ENCODE measurements at places on chromosomes 12 and 14.

DNA sequence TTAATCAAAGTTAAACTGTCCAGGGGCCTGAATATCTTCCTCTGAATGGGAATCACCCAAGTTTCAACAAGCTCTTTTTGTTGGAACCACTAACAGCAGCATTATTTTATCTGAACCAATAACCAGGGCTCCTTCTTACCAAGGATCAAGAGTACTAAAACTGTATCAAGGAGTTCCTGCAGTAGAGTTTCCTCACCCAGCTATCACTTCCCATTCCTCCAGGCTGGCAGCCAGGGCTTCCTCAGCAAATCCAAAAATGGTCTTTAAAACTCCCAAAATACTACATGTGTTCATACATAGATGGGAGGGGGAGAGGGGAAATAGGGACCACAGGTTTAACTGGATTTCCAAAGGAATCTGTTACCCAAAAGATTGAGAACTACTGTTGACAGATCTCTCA lies 10.5 kb downstream of the FMNL3 start:
- DNase-seq, result no peak

- no peak for DNase-seq
These were observed 71.0 kb downstream of the PHETA1 start for GRCh38 chr12:111297703-111298426.

DNA sequence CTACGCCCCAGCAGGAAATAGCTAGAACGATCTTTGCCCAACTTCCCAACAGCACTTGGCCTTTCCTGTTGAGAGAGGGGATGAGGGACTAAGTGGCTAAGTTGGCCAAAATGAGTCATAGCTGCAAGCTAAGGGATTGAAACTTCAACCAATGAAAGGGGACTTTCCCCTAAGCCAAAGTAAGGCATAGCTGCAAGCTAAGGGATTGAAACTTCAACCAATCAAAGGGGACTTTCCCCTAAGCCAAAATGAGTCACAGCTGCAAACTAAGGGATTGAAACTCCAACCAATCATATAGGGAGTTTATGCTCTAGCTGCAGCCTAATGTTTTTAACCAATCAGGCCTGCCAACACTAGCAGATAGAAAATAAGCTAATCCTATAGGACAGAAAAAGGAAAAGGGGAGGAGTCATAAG lies 100.5 kb upstream of the SSTR1 start:
- DNase-seq, result no peak

DNA sequence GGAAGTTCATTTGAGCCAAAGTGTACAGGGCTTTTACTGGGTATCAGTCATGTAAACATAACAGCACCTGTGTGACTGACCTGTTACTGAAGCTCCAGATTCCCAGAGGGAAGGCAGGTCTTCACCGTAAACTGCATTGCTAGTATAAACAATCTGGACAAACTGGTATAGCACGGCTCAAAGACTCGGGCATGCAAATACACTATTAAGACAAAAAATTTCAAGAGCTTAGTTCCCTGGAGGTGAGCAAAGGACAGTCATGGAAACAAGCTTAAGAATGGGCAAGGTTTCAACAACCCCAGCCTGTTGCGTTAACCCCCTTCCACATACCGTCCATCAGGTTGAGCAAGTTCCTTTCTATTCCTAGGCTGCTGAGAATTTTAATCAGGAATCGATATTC lies 9.4 kb downstream of the PARP11 start:
- no peak for DNase-seq

DNA sequence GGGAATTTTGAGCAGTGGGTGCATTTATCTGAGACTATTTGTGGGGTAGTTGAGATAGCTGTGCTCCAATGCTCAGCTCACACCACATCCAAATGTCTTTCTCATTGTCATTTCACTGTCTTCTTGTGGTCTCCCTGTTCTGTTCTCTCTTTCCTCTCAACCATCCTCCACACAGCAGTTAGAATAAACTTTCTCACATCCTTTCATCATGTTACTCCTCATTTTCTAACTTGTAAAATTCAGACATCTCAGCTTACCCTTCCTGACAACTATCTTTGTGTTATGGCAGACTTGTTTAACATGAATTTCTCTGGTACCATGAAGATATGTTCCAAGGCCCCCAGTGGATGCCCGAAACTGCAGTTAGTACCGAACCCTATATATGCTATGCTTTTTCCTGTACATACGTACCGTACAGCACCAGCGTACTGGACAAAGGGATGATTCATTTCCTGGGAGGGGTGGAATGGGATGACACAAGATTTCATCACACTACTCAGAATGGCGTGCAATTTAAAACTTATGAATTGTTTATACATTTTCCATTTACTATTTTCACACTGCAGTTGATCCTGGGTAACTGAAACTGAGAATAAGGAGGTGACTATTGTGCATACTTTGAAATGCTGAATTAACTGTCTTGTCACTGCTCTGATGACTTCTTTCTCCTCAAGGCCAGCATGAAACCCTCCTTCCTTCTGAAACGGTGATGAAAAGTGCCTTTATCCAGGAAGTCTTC lies 177.1 kb upstream of the SLC38A2 start:
- no peak for DNase-seq

- DNase-seq, result no peak
These were observed 303.4 kb upstream of the PRICKLE1 start for GRCh38 chr12:42892702-42893551.

DNA sequence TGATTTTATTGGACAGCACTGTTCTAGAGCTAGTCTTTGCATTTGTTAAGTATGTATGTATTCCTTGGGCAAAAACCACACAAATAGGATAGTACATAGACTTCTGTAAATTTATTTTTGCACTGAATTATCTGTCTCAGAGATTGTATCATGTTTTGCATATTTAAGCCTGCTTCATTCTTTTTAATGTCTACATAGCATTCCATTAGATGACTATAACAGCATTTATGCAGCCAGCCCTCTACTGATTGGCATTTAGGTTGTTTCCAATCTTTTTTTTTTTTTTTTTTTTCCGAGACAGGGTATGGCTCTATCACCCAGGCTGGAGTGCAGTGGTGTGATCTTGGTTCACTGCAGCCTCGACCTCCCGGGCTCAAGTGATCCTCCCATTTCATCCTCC lies 34.5 kb downstream of the SYNDIG1L start:
- DNase-seq, result no peak

GRCh38 chr14:65100922-65101541 lies 1.3 kb downstream of the MAX start:
- DNase-seq, result no peak

DNA sequence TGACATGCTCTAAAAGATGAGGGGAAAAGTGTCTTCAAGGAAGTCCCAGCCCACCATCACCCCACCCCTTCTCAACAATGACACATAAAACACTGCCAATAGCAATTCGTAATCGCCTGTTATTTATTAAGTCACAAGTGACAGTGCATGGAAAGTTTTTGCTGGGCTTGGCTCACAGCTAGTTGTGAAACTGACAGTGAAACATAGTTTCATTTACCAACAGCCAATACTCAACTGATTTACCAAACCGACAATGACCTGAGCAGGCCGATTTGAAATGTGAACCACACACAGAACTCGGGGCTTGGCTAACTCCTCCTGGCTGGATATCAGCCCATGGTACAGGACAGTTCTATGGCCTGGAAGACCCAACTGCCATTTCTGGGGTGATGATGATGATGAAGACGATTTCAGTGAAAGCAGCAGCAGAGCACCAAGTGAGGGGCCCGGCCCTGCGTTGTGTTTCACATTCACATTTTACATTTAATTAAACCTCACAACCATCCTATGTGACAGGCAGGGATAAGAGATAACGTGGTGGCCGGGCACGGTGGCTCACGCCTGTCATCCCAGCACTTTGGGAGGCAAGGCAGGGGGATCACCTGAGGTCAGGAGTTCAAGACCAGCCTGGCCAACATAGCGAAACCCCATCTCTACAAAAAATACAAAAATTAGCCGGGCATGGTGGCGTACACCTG lies 42.7 kb downstream of the CAMKK2 start:
- DNase-seq, result no peak

DNA sequence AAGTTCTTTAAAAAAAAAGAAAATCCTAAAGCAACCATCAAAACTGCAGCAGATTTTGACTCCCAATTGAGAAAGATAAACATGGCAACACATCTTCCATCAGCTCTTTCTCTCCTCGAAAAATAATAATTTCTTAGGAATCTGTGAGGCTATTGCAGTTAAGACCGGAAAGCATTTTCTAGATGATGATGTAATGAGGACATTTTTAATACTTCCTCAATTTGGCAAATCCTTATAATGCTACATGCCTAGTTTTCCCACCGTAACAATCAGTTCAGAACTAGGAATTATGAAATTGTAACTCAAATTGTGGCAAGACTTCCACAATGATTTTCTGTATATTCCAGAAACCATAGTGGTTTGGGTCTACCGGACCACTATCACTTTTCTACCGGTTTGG lies 180.9 kb upstream of the PDE3A start:
- no peak for DNase-seq

DNA sequence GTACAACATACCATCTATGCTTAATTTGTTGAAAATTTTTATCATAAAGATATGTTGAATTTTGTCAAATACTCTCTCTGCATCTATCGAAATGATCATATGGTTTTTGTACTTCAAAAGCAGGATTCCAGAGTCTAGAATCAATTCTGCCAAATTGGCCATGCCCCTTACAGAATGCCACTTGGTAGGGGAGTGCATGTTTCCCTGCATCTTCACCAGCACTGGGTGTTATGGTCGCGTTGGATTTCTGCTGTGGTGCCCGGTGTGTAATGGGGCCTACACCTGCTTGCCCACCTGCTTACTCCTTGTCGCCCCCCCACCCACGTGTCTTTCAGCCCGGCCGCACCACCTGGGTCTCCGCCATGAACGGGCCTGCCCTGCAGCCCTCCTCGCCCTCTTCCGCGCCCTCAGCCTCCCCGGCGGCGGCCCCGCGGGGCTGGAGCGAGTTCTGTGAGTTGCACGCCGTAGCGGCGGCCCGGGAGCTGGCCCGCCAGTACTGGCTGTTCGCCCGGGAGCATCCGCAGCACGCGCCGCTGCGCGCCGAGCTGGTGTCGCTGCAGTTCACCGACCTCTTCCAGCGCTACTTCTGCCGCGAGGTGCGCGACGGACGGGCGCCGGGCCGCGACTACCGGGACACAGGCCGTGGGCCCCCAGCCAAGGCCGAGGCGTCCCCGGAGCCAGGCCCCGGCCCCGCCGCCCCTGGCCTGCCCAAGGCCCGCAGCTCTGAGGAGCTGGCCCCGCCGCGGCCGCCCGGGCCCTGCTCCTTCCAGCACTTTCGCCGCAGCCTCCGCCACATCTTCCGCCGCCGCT lies 12.3 kb downstream of the SH2B3 start:
- DNase-seq, result no peak

DNA sequence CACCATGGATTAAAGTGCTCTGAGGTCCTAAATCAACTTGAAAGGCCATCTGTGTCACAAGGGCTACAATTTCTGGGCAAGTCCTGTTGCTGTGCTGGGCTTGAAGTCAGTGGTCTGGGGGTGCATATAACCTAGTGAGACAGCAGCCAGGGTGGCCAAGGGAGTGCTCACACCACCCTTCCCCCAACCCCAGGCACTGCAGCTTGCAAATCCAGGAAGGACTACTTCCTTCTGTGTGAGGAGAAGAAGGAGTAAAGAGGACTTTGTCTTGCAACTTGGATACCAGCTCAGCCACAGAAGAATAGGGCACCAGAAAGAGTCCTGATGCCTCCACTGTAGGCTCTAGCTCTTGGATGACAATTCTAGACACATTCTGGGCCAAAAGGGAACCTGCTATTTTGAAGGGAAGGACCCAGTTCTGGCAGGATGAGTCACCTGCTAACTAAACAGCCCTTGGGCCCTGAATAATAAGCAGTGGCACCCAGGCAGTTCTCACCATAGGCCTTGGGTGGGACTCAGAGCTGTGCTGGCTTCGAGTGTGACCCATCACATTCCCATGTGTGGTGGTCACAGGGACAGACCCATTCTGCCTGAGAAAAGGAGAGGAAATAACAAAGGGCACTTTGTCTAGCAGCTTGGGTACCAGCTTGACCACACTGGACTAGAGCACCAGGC lies 32.6 kb upstream of the DHRS7 start:
- DNase-seq, result no peak

DNA sequence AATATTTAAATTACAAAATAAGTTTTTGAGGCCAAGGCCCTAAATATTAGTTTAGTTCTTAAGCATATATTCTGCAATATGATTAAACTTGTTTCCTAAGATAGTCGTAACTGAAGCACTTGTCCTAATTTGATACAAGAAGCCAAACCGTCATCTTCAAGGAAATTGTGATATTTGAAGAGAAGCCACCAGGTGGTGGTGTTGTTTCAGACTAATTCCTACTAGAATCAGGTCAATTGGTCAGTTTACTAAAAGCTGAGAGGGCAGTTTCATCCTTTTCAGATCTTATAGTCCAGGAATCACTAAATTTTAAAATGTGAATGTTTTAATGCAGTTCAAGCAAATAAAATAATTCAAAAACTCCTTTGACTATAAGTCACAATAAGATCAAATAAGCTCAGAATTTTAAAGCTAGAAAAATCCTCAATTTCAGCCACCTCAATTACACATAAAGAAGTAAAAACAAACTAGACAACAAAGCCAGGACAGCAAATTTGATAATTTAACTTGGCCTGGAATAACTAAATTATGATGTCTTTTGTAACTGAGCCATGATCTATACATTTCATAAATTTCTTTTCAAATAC lies 7.1 kb upstream of the ARL1 start:
- no peak for DNase-seq

- no peak for DNase-seq
These were observed 93.9 kb upstream of the ZDHHC17 start for GRCh38 chr12:76669981-76670380.

DNA sequence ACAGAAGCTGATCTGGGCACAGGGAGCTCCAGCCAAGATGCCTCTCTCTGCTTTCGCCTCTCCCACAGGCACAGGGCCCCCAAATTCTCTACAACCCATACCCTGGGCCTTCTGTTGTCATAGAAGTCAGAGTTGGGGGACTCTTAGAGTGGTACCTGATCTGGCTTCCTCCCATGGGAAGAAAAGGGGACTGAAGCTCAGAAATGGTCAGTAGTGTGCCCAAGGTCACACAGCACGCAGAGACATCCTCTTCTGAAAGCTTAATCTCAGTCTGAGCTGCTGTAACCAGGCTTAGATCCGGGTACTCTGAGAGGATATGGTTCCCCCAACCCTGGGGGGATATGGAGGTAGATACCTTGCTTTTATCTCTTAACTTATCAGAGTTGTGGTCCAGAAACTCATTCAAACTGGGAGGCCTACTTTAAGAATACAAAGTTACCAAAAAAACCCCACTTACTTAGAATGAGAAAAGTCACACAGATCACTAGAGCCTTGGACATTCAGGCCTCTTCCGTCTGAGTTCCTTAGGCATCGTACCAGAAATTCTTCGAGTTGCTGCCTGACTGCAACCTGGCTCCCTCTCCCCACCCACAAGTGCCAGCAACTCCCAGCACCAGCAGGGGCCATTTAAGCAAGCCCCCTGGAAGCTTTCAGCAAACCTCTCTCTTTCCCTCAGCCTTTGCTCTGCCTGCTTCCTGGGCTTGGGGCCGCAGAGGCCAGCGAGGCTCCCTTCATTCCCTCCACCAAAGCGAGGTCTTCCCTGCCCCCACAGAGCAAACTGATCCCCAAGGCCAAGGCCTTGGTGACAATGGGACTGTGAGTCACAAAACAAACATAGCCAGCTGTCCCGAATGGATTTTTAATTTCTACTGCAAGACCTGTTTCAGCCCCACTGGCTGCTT lies 13.9 kb downstream of the KRT7 start:
- no peak for DNase-seq
